Lower lobe of right lung (tissue), 2 donors: ENCODE measurements at places on chromosomes 7 and 10. TPM values are rescaled to one million over a fixed set of nuclear protein-coding genes. Genes with fewer than 3 reads are reported as not detected.
A peak's percentile ranks its signal among the peaks of the same experiment; 100 is the strongest.

UTF1 gene
- total RNA-seq = not detected

- no peaks in the 10 kb centered on the region for H3K27me3 ChIP-seq
- no peak overlapping the region for H3K27ac ChIP-seq
- no peaks in the 10 kb centered on the region for H3K36me3 ChIP-seq
- no peaks in the 10 kb centered on the region for H3K4me1 ChIP-seq
- DNase-seq = no peak
- H3K4me3 ChIP-seq = no peak overlapping the region
Measured at GRCh38 chr7:107693396-107693795, 32.8 kb downstream of the SLC26A4 start.

GRCh38 chr10:91528080-91528479 lies 104.8 kb downstream of the PPP1R3C start:
- H3K27me3 ChIP-seq = no peaks in the 10 kb centered on the region
- no peaks in the 10 kb centered on the region for H3K36me3 ChIP-seq
- H3K4me3 ChIP-seq = no peak overlapping the region
- H3K27ac ChIP-seq = no peak overlapping the region

GRCh38 chr7:99677013-99677647 lies 2.7 kb downstream of the CYP3A5 start:
- no peak for DNase-seq
- H3K36me3 ChIP-seq = peaks cover 13% of the 10 kb centered on the region
- peaks cover 5% of the 10 kb centered on the region for H3K4me1 ChIP-seq
- no peaks in the 10 kb centered on the region for H3K27me3 ChIP-seq
- no peak overlapping the region for H3K27ac ChIP-seq

DNA sequence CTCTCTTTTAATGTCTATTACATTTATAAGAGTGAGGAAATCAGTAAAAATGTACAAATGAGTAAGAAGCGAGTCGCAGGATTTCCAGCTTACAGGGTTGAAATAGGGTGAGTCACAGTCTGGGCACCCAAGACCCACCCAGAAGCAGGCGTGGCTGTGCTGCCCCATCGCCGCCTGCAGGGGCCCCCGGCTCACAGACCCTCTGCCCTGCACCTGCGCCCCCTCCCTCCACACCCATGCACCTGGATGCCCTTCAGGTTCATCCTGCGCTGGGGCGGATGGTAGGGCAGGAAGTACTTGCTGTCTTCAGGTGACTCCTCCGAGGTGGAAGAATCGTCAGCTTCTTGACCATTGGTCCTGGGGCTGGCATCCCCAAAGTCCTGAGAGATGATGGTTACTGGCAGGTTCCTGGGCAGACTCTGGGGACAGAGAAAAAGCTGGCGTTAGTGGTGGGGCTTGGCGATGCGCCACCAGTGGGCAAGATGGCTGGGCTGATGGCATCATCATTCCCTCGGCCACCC lies 90.2 kb upstream of the GNA12 start:
- H3K27me3 ChIP-seq = peaks cover 4% of the 10 kb centered on the region
- peak; percentile 32 for DNase-seq
- no peaks in the 10 kb centered on the region for H3K36me3 ChIP-seq
- no peaks in the 10 kb centered on the region for H3K4me1 ChIP-seq

DNA sequence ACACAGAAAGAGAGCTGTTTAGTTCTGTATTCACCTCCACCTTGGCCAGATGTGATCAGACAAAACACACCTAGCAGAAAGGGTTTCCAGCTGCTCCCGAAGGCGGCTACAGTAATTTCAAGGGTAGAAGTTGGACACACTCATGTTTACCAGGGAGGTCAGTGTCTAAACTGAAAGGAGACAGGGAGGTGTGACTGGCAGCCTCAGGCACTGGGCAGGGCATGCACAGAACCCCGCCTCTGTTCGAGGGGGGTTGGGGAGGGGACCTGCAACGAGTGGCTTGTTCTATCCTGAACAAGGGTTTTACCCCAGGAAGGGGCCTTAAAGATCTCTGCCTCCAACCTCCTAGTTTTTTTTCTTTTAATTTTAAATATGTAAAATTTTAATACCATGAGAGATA lies 49.6 kb downstream of the BPGM start:
- DNase-seq = no peak
- no peaks in the 10 kb centered on the region for H3K36me3 ChIP-seq
- no peaks in the 10 kb centered on the region for H3K4me1 ChIP-seq
- H3K27ac ChIP-seq = no peak overlapping the region
